NCI-H1930 (cell line): ENCODE measurements at places on chromosomes 2 and 18.

- no peak for DNase-seq
Measured at GRCh38 chr2:1455466-1455865, 42.2 kb downstream of the TPO start.

- no peak for DNase-seq
Measured at GRCh38 chr2:72676341-72677025, 149.3 kb downstream of the EXOC6B start.

GRCh38 chr2:234702731-234703225 is 205.9 kb upstream of the ARL4C start:
- DNase-seq, result no peak

- no peak for DNase-seq
Measured at GRCh38 chr2:24874035-24874434, 46.0 kb downstream of the ADCY3 start.
